Mesenteric fat pad (tissue), 1 donor: ENCODE measurements at places on chromosomes 3 and 15.

DNA sequence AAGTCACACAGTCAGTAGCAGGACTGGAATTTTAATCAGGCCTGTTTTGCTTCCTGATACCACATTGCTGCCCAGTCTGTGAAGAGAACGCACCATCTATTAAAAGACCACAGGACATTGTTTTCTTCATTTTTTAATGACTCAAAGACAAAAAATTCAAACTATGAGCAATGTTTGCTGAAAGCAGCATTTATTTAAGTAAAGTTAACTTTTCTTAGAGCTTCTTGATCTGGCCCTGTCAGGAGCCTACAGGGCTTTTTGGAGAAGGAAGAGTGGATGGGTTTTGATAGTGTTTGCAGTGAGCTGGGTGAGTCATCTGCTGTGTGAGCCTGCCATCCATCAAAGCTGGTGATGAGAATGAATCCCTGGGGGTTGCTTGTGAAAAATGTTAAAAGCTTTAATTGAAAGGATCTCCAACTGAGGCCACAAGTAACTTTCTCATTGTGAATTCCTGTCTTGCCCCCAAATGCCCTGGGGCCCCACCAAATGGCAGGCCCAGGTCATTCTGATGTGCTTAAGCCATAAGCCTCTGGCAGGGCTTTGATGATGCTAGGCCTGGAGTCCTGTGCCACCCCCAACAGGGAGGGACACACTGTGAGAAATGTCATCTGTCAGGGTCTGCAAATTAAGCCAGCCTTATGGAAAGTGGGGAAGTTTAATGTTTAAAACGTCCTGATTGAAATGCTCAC lies 136.2 kb upstream of the PFN2 start:
- no peak for DNase-seq

- DNase-seq = no peak
Measured at GRCh38 chr3:184004476-184004875, 13.2 kb downstream of the ABCC5 start.

DNA sequence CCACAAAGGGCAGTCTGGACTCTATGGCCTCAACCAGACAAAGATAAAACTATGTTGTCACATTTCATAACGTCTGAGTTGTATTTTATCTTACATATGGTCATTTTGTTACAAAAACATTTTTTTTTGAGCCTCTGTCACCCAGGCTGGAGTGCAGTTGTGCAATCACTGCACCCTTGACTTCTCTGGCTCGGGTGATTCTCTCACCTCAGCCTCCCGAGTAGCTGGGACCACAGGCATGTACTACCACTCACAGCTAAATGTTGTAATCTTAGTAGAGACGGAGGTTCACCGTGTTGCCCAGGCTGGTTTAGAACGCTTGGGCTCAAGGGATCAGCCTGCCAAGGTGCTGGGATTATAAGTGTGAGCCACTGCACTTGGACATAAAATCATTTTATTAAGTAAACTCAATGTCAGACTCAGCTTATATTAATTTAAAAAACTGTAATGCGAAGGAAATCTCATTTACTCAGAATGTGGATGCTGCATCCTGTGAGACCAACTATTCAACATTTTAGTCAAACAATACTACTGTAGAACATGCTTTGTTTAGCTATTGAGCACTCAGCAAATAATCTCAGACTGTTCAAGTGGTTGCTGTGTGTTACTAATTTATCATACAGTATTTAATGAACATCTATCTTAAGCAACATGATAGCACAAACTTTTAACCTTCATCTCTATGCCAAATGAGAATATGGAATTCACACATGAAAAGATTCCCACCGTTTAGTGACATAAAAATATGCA lies 209.2 kb downstream of the TBL1XR1 start:
- no peak for DNase-seq

GRCh38 chr3:71589132-71589531 lies 5.6 kb upstream of the FOXP1 start:
- no peak for DNase-seq

GRCh38 chr15:61796056-61796455 lies 264.2 kb downstream of the VPS13C start:
- no peak for DNase-seq

GRCh38 chr15:75107908-75108838 lies 84.8 kb downstream of the PPCDC start:
- DNase-seq = no peak

DNA sequence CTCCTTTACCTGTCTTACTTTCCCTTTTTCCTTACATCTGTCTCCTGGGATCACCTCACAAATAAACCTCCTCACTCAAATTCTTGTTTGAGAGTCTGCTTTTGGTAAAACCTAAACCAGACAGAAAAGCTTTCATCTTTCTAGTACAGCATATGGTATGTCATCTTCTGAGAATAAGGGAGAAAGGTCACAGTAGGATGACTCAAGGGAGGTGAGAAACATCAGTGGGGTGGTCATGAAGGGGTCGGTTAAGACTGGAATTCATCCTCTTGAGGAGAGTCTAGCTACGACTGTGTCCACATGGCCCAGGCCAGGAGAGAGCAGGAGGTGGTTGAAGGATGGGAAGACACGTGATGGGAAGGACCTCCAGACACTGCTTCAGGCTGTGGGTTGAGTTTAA lies 34.8 kb upstream of the CCK start:
- no peak for DNase-seq

GRCh38 chr3:99747915-99748314 lies 69.7 kb upstream of the CMSS1 start:
- DNase-seq = no peak

- DNase-seq = no peak
Measured at GRCh38 chr3:11145888-11146287, 8.4 kb upstream of the HRH1 start.

GRCh38 chr3:53198256-53198977 lies 37.4 kb downstream of the PRKCD start:
- no peak for DNase-seq

DNA sequence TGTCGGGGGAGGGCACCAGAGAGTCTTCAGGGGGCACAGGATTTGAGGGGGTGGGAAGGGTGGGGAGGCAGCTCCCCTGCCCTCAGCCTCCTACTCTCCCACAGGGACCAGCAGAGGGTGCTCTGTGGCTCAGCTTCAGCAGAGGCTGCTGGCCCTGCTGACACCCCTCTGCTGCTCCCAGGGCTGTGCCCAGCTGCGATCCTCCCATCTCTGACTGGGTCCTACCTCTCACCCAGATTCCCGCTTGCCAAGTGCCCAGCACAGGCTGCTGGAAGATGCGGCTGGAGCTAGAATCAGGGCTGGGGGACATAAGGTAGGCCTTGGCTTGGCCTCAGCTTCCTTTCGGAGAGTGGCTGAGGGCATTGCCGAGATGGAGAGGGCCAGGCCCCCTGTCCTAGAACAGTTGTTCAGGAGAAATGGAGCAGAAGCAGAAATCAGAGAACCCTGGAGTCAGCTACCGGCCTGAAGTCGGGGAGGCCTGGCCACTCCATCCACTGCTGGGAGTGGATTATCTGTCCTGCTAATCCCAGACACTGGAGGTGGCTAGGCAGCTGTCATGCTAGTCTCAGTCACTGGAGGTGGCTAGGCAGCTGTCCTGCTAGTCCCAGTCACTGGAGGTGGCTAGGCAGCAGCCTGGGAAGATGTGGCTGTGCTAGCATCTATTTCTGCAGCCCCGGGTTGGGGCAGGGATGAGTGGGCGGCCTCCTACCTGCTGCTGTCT lies 3.9 kb downstream of the GRM2 start:
- peak; percentile 78 for DNase-seq

GRCh38 chr3:194983121-194983520 lies 287.8 kb downstream of the XXYLT1 start:
- DNase-seq = no peak

DNA sequence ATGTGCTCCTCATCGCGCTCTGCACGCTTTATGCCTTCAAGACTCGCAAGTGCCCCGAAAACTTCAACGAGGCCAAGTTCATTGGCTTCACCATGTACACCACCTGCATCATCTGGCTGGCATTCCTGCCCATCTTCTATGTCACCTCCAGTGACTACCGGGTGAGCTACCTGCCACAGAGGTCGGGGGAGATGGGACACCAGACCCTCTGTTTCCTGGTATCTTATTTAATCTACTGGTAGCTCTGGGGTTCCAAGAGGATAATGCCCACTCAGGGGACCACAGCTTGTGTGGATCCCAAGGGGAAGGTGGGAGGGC lies 9.1 kb downstream of the GRM2 start:
- DNase-seq = no peak

DNA sequence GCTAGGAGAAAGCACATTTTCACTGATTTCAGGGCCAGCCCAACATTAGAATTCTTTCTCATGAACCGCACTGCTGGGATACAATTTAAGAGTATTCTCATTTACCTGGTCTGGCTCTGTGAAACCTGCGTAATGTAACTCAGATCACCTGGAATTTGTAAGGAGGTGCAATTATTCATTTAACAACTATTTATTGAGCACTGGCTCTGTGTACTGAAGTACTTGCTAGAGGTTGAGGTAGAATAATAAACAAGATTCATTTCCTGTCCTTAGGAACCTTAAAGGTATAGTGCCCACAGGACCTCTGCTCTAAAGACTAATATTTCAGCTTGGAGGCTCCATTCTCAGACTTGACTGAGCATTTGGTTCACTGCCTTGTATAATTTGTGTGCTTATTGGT lies 242.2 kb upstream of the ZPLD1 start:
- no peak for DNase-seq

DNA sequence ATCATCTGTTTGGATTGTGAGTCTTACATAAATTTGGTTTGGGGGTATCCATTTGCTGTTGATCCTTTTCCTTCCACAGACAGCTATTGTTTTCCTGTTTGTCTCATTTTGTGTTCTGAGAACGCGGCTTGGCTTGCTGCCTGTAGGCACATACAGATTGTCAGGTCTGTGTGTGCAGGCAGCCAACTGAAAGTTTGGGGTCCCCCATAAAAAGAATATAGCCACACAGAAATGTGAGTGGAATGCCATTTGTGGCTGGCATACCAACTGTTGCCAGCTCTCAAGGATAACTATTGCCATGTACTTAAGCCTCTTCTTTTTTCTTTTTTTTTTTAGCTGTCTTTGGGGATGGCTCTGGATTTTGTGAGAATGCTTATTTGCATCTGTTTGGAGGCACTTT lies 1308.0 kb downstream of the ROBO1 start:
- DNase-seq = no peak

DNA sequence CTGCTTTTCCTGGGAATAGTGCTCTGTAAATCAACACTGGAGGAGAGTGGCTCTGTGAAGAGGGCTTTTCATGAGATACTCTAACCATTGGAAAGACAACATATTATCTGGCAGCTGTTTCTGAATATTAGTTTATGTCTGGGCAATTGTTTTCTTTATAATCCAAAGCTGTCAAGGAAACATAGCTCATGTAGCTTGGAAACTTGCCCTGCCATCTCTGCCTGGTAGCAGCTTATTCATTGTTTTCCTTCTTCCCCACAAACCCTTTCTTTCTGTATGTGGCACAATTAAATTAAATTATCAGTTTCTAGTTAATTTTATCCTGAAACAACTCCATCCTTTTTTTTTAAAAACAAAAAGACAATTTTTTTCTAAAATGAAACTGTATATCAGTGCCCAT lies 160.0 kb downstream of the EDEM1 start:
- no peak for DNase-seq

GRCh38 chr15:42508263-42508690 lies 12.8 kb downstream of the SNAP23 start:
- DNase-seq = no peak

- DNase-seq = no peak
Measured at GRCh38 chr3:15341030-15341726, 8.8 kb upstream of the SH3BP5 start.

- DNase-seq = no peak
Measured at GRCh38 chr3:99755831-99756230, 61.8 kb upstream of the CMSS1 start.

- DNase-seq = peak; percentile 91
Measured at GRCh38 chr3:42600958-42601675, 631 bp downstream of the NKTR start.

GRCh38 chr15:25875566-25875965 lies 12.4 kb upstream of the ATP10A start:
- DNase-seq = no peak

DNA sequence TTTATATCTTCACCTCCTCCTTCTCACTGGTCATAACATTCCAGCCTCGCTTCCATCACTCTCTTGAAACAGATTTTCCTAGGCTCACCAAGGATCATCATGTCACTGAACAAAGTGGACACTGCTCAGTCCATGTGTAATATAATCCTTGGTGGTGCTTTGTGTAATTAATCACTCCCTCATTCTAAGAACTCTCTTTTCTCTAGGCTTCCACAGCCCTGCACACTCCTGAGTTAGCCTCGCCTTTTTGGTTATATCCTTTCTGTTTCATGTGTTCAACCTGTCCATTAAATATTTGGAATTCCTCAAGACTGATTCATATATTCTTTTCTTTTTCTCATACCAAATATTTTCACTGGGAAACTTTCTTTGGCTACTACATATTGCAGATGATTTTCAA lies 440.8 kb downstream of the PYDC2 start:
- no peak for DNase-seq

- DNase-seq = no peak
Measured at GRCh38 chr3:46677411-46677726, 16.1 kb downstream of the ALS2CL start.

- DNase-seq = no peak
Measured at GRCh38 chr3:30186741-30187219, 419.6 kb upstream of the TGFBR2 start.

DNA sequence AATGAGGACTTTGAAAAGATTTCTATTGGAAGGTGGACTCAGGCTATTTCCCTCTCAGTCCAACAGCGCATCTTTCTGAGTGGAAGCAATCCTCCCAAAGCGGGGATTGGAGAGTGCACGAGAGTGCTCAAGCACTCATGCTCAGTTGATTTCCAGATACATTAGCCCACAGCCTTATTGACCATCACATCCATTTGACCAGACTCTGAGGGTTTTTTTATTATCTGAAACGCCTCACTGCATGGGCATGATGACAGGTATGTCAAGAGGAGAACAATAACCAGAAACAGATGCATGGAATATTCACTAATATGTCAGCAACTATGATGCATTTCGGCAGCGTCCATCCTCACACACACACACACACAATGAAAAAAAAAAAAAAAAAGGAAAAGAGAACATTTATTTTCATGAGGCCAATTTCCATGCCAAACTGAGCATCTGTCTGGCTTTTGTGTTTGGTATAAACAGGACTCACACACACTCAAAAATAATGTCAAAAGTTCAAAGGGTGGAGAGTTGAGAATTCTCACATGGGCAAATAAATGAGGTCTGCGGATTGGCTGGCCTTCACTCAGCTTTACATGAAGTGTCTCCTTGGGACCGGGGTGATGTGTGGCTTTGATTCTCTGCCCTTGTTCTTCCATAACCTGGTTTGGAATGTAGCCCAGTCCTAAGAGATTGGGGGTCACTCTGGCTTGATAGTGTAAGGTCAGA lies 371.6 kb downstream of the MCTP2 start:
- DNase-seq = no peak

GRCh38 chr15:54387799-54388198 lies 409.6 kb downstream of the UNC13C start:
- DNase-seq = no peak

- DNase-seq = no peak
Measured at GRCh38 chr3:116281313-116282143, 163.8 kb downstream of the LSAMP start.

- no peak for DNase-seq
Measured at GRCh38 chr15:87167706-87168105, 1088.0 kb downstream of the AGBL1 start.

GRCh38 chr3:197031315-197032285 lies 2.0 kb upstream of the MELTF start:
- peak; percentile 88 for DNase-seq

GRCh38 chr3:72282918-72283317 lies 498.0 kb upstream of the PROK2 start:
- DNase-seq = no peak

- DNase-seq = no peak
Measured at GRCh38 chr3:196220587-196220986, 4.3 kb downstream of the SLC51A start.

- DNase-seq = no peak
Measured at GRCh38 chr3:17747174-17747889, 4.9 kb upstream of the TBC1D5 start.
